Stimulated activated CD8-positive, alpha-beta memory T cell treated with anti-CD3 and anti-CD28 coated beads, Interleukin-7, amount 100 ng/mL, for 4 hours (primary cell): ENCODE measurements at places on chromosomes 6 and 20.

DNA sequence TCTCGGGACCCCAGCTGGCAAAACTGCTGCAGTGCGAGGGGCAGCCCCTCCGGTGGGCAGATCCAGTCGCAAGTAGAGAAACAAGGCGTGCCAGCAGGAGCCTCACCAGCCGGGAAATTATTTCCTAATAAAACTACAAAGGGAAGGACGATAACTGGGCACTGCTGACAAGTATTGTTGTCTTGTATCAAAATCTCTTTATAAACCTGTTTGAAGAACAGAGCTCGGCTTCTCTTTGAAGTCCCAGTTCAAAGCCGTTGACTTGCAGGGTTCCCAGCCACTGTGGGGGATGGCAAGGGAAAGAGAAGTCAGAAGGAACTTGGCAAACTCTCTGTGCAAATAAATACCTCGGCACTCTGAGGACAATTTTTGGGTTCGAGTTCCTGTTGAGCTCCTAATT, 504.5 kb downstream of the CD83 start:
- no peak for DNase-seq

GRCh38 chr6:136181861-136182260, 68.2 kb downstream of the MTFR2 start:
- no peak for DNase-seq

DNA sequence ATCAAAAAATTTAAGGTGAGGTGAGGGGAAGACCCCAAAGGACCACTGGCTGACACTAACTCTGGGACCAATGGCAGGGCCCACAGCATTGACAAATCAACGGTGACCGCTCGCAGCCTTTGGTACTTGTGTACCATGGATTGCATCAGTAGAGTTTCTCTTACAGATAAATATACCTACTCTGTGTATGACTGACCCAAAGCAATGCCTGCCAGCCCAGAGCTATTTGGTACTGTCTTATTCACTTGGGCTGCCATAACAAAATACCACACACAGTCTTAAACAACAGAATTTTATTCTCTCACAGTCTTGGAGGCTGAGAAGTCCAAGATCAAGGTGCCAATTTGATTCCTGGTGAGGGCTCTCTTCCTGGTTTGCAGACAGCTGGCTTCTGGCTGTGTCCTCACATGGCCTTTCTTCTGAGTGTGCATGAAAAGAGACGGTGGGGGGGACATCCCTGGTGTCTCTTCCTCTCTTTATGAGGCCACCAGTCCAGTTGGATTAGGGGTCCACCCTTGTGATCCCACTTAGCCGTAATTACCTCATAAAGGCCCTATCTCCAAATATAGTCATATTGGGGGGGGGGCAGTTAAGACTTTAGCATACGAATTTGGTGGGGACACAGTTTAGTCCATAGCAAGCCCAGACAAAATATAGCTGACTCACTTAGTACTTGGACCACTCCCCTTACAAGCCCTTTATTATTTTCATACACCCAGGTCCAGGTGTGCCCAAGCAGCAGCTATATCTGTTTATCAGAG, 336.3 kb downstream of the CD83 start:
- no peak for DNase-seq

GRCh38 chr6:35178932-35179832, 34.6 kb upstream of the SCUBE3 start:
- no peak for DNase-seq

DNA sequence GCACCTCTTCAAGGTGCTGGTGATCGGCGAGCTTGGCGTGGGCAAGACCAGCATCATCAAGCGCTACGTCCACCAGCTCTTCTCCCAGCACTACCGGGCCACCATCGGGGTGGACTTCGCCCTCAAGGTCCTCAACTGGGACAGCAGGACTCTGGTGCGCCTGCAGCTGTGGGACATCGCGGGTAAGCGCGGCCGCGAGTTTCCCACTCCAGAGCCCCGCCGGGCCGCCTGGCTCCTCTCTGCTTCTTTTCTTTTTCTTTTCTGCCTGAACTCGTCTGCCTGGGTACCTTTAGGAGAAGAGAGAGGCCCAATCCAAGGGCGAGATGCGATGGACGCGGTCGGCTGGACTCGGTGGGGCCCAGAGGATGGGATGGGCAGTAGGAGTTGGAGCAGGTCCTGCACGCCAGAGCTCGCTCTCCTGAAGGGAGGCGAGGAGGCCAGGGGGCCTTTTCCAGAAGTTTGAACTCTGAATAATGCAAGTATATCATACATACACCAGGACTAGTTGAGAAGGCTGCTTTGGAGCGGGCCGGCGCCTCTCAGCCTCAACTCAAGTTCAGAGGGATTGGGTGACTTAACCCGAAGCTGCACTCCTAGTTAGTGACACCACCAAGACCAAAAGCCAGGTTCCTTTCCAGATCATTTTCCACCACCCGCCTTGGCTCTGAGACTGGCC, 445 bp downstream of the RAB32 start:
- DNase-seq, result no peak

GRCh38 chr6:132892929-132893771, 78.8 kb downstream of the RPS12 start:
- no peak for DNase-seq
